Stimulated activated CD4-positive, alpha-beta T cell treated with anti-CD3 and anti-CD28 coated beads, Interleukin-2, amount 100 ng/mL, for 4 hours (primary cell): ENCODE measurements at places on chromosomes 16 and 17.

GRCh38 chr17:81934850-81935708 is 2.0 kb downstream of the PYCR1 start:
- no peak for DNase-seq

- DNase-seq = no peak
Observed at GRCh38 chr17:17776889-17777288, 59.9 kb downstream of the SREBF1 start.

- DNase-seq = no peak
Observed at GRCh38 chr17:78609191-78609641, 32.0 kb upstream of the DNAH17 start.

DNA sequence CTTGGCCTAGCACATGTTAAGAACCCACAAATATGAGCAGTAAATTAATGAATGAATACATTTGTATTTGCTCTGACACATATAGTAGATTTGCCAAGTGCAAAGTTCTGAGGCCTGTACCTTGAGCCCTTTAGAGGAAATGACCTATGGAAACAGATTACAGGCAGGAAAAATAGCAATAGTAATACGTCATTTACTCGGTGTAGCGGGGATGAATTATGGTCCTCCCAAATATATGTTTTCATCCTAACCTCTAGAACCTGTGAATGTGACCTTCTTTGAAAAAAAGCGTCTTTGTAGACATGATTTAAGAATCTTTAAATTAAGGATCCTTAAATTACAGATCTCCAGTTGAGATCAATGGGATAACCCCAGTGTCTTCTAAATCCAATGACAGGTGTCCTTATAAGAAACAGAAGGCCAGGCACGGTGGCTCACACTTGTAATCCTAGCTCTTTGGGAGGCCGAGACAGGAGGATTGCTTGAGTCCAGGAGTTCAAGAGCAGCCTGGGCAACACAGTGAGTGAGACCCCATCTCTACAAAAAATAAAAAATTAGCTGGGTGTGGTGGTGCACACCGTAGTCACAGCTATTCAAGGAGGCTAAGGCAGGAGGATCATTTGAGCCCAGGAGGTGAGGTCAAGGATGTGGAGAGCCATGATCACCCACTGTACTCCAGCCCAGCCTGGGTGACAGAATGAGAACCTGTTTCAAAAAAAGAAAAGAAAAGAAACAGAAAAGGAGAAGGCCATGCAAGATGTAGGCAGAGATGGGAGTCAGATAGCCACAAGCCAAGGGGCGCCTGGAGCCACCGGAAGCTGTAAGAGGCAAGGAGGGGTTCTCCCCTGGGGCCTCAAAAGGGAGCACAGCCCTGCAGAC is 5.1 kb upstream of the ITPRIPL2 start:
- DNase-seq = no peak

DNA sequence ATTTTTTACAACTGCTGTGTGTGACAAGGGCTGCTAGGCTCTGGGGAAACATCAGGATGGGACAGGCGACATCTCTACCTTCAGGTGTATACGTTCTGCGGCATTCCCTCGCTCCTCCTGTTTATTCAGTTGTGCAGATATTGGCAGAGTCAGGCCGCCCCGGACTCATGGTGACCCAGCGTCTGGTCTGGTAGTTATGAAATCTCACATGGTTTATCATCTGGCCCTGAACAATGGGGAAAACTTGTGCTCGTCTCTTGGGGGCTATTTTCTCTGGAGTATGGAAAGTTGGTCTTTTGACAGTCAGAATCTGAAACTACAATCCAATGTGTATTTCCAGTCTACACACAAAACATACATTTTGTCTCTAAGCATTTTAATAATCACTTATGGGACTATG is 3.3 kb downstream of the MARCHF10 start:
- DNase-seq = no peak

GRCh38 chr16:58197314-58198012 is 443 bp downstream of the CSNK2A2 start:
- DNase-seq = no peak

- no peak for DNase-seq
Observed at GRCh38 chr16:68660359-68660795, 15.3 kb downstream of the CDH3 start.

GRCh38 chr16:11871193-11871592 is 19.9 kb upstream of the RSL1D1 start:
- DNase-seq = no peak

- no peak for DNase-seq
Observed at GRCh38 chr17:68778726-68779125, 176.5 kb downstream of the ABCA8 start.

DNA sequence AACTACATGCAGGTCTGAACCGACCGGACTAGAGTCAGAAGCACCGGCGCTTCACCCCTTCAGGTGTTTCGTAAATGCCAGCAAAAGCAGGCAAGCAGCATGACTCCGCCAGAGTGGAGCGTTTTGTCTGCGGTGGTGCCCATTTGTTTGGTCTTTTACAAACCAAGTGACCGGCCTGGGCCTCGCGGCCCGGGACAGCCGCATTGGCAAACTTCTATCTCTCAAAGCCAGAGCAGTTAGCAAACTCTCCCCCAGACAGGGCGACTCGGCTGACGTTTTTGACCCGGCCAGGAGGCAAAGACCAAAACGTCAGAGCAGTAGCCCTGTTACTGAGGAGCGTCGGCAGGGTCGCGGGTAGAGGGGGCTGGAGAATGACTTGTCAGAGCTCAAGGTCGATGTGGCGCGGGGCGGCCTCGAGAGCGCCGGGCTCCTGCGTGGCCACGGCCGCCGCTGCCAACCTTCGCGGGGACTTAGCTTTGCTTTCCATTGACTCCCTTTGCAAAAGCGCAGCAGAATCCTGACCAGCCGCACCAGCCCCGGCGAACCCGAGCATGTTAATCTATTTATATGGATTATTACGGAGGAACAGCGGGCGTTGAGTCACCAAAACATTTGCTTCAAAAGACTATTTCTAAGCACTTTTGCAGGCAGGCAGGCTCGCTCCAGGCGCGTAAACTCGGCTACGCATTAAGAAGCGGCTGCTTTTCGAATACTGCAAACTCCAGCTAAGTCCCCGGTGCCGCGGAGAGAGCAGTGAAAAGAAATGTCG is 763 bp upstream of the SOX9 start:
- no peak for DNase-seq

DNA sequence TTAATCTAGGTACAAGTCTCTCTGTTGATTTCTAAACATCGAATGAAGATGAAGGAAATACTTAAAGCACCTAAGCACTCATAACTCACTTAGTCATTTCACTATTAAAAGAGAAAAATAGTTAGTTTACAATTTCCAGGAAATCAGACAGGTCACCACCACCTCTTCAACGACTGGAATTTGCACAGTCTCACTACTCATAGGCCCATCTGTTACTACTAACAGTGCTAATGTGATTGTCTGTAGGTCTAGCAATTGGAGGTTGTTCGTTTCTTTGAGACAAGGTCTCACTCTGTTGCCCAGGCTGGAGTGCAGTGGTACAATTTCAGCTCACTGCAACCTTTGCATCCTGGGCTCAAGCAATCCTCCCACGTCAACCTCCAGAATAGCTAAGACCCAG is 444.6 kb downstream of the MAF start:
- DNase-seq = no peak

DNA sequence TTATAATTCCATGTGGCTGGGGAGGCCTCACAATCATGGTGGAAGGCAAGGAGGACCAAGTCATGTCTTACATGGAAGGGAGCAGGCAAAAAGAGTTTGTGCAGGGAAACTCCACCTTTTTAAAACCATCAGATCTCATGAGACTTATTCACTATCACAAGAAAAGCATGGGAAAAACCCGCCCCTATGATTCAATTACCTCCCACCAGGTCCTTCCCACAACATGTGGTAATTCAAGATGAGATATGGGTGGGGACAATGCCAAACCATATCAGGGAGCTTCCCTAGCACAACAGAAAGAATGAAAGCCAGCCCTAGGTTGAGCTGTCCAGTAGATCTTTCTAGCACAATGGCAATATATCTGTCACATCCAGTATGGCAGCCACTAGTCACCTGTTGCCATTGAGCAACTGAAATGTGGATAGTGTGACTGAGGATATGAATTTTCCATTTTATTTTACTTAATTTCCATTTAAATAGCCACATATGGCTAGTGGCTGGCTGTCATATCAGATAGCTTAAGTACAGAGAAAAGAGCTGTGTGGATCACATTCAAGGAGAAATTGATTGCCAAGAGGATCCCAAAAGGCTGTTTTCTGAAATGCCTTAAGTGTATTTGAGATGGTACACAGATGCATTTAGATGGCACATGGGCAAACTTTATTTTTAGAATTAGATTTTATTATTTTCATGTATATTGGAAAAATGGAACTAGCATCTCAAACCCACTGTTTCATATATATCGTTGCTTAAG is 273.0 kb downstream of the GRIN2A start:
- no peak for DNase-seq

DNA sequence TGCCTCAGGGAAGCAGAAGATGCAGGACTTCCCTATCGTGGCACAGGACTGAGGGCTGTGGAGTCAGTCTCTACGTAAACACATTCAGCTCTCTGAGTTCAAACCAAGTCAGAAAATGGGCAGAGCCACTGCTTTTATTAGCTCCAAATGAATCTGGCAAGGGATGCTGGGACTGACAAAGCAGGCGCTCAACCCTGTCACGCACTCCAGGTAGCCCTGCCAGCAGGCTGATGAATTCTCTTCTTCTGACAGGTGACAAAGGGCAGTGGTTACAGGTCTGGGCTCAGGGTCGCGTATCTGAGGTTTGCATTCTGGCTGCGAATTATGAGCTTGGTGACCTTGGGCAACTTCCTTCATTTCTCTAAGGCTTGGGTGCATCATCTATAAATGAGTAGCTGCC is 9.4 kb downstream of the RPH3AL start:
- DNase-seq = no peak

- no peak for DNase-seq
Observed at GRCh38 chr17:57553526-57553925, 191.6 kb downstream of the CCDC182 start.

DNA sequence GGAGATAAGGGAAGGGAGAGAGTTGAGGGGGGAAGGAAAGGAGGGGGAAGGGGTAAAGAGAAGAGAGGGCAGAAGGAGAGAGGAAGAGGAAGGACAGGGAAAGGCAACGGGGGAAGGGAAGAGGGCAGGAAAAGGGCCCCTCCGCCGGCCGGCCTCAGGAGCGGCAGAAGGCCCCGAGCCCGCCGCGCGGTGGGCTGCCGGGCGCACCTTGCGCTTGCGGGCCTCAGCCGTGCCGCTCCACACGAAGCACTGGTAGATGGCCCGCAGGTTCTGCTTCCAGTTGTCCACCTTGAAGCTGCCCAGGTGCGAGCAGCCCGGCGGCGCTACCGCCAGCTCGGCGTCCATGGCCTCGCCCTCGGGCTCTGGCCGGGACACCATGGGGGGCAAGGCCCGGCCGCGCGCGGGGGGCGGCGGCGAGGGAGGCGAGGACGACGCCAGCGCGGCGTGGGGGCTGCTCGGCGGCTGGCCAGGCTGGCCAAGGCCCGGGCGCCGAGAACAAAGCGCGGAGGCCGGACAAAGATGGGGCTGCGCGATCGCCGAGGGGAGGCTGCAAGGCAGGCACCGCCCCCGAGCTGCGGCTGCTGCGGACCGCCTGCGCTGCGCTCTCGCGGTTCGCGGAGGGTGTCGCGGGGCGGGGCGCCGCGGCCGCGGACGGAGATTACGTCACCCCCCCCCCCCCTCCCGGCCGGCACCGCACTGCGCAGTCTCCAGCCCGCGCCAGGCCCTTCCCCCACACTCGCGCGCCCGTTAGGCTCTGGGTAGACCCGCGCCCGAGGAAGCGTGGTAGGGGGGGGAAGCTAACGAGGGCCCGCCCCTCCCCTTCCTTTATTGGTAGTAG is at the start of gene USP22:
TSS of gene USP22 (minus strand) at position 554 of the 838 bp plus-strand sequence. CDS start at position 378, 176 bp downstream.
- no peak for DNase-seq

GRCh38 chr17:33377837-33378595 is 84.9 kb upstream of the ASIC2 start:
- no peak for DNase-seq

DNA sequence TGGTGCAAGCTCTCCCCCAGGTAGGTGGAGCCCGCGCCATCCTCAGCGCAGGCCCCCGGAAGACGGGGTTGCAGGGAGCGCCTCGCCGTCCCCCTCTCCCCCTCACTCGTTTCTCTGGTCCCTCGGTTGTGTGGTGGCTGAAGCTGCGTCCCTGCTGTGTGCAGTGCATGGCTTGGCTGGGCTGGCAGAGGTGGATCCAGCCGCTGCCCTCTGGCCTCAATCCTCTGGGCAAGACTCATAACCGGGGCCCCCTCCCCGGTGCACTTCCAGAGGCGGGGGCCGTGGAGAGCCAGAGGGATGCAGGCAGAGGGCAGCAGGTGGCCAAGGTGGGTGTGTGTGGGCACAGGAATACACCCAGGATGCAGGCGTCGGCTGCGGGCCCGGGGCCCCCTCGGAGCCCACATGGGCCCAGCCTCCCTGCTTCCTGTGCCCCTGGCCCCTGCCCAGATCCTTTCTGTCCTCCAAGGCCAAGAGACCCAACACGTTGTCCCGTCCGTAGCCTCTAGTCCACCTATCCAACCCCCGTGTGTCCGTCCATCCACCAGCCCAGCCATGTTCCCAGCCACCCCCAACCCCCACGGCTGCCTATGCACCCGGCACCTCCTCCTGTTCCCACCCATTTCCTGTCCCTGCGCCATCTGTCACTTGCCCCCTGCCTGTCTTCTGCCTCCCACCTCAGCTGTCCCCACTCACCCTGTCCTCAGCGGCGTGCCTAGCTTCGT is 9.3 kb downstream of the TPSG1 start:
- no peak for DNase-seq

GRCh38 chr17:51059781-51060180 is 60.9 kb downstream of the SPAG9 start:
- no peak for DNase-seq

DNA sequence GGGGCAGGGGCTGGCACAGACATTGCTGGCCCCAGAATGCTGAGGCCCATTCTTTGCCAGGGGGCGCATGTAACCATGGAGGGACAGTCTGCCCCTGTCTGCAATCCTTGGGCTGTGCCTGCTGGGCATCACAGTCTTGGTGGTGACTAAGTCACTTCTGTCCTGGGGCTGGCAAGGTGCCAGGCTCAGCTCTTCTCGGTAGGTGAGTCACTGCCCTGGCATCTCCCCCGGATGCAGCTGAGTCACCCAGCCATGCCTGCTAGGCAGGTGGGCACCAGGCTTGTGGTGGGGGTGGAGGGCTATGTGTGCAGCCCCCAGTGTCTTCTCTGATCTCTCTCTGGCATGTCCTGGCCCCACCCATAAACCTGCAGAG is 5.6 kb downstream of the RARA start:
- DNase-seq = peak; percentile 92

- no peak for DNase-seq
Observed at GRCh38 chr16:86049641-86050040, 150.7 kb downstream of the IRF8 start.

DNA sequence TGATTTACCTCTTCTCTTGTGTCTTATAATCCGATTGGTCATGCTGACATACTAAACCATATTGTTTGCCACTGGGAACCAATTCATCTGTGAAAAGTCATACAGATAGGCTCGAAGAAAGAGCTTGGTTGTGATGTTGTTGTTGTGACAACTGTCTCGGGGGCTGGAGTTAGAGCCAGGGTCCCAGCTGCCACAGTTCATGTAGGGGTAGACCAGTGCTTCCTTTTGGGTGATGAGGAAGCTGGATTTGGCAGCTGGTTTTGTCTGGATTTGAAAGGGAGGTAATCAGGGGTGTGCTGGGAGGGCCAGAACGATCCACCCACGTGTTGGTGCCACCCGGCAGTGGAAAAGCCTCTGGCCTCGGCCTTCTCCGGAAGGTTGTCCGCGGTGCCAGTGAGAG is 438.1 kb downstream of the WWOX start:
- no peak for DNase-seq
